Stimulated activated CD8-positive, alpha-beta memory T cell treated with anti-CD3 and anti-CD28 coated beads, Interleukin-7, amount 100 ng/mL, for 1 hour (primary cell): ENCODE measurements at places on chromosomes 7 and 10.

DNA sequence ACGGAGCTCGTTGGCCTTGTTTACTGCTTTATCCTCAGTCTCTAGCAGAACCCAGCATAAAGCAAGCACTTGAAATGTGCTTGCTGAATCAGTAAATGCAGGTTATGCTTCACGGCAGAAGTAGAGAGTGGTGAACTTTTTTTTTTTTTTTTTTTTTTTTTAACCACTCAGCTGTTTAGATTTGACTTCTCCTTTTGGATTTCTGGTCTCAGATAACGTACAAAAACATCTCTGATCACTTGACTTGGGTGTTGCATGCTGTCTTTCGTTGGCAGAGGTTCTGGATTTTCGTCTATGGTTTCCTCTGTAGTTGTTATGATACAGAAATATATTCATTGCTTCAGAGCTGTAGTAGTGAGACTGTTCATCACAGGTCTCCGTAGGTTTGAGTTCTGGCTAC lies 242.5 kb upstream of the HABP2 start:
- no peak for DNase-seq

GRCh38 chr10:61814160-61814559 lies 87.3 kb upstream of the ARID5B start:
- no peak for DNase-seq

- no peak for DNase-seq
Observed at GRCh38 chr7:92498557-92498956, 20.8 kb upstream of the ERVW-1 start.

- DNase-seq = no peak
Observed at GRCh38 chr7:133330085-133330484, 77.2 kb downstream of the EXOC4 start.
